CD4-positive, alpha-beta memory T cell (primary cell): ENCODE measurements at places on chromosomes 11 and 22. TPM values are rescaled to one million over a fixed set of nuclear protein-coding genes. Genes with fewer than 3 reads are reported as not detected.

Gene CASP1
- 126 TPM for polyA plus RNA-seq

Gene OR51E2
- not detected for polyA plus RNA-seq

DNA sequence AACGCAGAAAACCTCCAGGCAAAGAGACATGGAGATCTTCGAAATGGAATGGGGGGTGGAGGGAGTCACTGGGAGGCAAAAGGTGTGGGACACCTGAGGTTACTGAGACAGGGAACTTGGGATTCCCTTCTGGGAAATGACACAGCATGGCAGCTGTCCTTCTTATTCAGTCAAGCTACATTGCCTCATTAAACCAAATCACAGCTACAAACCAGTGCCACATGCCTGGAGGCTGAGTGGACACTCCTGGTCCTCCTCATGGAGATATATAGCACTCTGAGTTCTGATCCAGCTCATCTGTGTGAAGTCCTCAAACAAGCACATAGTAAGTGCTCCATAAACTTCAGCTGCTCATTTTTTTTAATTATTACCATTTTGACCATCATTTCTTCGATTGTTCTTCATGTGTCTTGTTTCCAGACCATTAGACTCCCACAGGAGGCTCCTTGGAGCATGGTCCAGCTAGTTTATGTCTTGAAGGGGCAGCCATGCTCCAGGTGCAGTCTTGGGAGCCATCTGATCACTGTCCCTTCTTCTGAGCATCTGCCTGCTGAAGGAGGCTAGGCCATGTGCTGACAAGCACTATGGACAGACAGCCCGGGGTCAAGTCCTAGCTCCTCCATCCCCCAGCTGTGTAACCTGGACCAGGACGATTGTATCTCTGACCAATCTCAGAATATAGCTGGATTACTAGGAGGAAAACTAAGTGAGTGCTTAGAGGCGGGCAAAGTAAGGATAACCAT is 9.7 kb upstream of the FXYD2 start:
- no peak for DNase-seq

Gene EFCAB6
- not detected for polyA plus RNA-seq

Gene OR5I1
- not detected for polyA plus RNA-seq

Gene FBXO7
- 144 TPM for polyA plus RNA-seq
